ENCODE measurements at places on chromosomes 5 and 9.

DNA sequence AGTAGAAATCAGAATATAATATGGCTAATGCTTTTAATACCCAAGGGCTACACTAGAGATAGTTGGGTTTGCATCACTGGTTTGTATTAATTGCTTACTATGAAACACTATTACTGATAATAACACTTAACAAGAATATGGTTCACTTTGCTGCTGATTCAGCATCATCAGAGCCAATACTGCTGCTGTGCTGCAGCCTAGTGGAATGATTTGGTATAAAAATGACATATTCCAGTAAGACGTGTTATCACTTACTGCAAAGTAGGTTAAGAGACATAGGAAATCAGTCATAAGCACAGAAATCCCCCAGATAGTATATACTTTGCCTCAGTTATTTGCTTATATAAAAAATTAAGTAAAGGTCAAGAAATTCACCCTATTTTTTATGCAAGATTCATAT lies 2.8 kb downstream of the CDH10 start:
- no peak for DNase-seq

- no peak for DNase-seq
Measured at GRCh38 chr5:4738298-4738697, 401.8 kb upstream of the ADAMTS16 start.

DNA sequence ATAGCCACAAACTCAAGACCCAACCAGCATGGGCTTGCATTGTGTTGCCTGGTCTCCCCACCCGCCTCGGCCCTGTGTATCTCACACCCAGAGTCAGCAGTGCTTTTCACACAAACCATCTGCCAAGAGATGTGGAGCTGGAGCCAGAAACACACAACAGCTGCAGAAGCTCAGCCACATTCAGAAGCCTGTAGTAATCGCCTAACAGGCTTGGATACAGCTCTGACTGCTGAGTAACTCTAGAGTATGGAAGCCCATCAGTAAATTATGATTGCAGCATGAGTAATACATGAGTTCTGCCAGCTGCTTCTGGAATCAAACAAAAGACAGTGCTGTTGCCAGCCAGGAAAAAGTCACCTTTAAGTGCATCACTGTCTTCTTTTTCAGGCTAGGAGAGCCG lies 16.0 kb downstream of the TEK start:
- no peak for DNase-seq

DNA sequence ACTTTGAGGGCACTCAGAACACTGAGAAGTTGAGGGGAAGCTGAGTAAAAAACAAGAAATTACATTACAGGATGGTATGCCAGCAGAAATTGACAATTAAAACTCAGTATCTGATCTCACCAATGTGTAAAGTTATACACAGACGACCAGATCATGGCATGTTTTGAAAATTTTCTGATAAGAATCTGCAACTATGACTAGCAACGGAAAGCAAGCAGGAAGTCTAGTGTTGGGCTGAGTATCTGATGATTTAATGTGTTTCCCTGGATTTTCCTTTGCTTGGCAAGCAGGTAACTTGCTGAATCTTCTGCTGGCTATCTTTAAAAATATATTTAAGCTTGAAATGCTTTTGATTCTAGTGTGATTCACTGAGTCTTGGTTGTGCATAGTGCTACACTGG lies 5.2 kb upstream of the GCNT4 start:
- no peak for DNase-seq

DNA sequence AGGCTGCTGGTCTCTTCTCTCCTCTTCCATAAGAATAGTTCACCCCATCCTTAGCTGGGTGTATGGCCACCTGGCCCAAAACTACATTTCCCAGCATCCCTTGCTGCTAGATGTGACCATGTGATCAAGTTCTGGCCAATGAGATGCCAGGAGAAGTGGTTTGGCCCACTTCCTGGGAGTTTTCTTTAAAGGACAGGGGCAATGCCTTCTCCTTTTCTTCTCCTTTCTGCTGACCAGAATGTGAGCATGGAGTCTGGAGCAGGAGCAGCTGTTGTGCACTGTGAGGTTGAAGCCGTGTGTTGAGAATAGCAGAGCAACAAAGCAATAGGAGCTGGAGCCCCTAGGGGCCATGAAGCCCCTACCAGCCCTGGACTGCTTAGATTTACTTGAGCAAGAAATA lies 36.8 kb downstream of the C9orf50 start:
- DNase-seq: no peak

GRCh38 chr5:78157001-78157400 lies 137.5 kb downstream of the AP3B1 start:
- DNase-seq: no peak

GRCh38 chr9:99601571-99602111 lies 220.0 kb upstream of the NR4A3 start:
- DNase-seq: no peak

DNA sequence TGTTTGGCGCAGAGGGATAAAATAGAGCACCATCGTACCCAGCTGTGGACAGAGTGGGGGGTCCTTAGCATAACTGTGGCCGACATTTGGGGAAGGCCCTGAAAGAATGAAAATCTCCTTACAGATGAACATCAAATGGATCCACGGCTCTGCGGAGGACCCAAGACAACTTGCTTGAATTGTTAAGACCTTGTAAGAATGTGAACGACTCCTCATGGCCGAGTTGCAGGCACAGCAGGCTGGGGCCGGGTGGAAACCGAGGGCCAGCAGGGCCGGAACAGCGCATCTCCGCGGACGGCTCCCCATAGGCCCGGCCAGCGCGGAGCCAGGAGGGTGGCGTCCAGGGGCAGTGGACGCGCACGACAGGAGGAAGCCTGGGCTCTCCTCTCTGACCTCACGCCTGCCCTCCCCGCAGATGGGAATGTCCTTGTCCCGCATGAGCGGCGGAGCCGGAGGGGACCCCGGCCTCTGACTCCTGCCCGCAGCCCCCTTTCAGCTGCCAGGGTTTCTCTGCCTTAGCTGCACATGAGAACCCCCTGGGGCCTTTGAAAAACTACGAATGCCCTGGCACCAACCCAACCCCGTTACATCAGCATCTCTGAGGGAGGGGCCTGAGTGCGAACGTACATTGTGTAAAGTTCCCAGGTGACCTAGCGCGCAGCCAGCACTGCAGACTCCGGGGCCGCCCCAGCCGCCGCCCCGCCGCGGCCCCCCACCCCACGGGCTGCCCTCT lies 36.2 kb upstream of the PTCH1 start:
- no peak for DNase-seq
